Hypothalamus (tissue), 51 donors: ENCODE measurements at places on chromosomes 16 and 17.

- DNase-seq = no peak
Observed at GRCh38 chr17:59757470-59757869, 50.0 kb downstream of the VMP1 start.

GRCh38 chr16:88069397-88070168 lies 118.3 kb downstream of the BANP start:
- no peak for DNase-seq

- no peak for DNase-seq
Observed at GRCh38 chr16:12646098-12646489, 157.6 kb downstream of the CPPED1 start.

GRCh38 chr16:47278306-47278970 lies 134.7 kb upstream of the NETO2 start:
- no peak for DNase-seq

DNA sequence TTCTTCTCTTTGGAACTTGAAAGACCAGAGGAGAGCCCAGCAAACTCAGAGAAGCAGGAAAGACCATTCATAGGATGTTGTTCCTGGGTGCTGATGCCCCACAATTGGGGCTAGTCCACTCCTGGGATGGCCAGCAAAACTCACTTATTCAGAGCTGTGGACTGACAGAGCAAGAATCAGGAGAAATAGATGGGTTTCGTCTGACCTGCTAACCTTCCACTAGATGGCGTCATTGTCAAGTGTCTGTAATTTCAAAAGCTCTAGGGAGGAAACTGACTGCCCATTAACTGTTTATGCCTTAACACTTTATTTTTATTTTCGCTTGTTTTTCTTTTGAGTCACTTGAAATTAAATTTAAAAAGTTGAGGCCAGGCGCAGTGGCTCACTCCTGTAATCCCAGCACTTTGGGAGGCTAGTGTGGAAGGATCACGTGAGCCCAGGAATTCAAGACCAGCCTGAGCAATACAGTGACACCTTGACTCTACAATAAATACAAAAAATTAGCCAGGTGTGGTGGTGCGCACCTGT lies 28.7 kb upstream of the MILR1 start:
- DNase-seq = no peak
